Right lung (tissue), 10 donors: ENCODE measurements at places on chromosomes 11 and 22.

DNA sequence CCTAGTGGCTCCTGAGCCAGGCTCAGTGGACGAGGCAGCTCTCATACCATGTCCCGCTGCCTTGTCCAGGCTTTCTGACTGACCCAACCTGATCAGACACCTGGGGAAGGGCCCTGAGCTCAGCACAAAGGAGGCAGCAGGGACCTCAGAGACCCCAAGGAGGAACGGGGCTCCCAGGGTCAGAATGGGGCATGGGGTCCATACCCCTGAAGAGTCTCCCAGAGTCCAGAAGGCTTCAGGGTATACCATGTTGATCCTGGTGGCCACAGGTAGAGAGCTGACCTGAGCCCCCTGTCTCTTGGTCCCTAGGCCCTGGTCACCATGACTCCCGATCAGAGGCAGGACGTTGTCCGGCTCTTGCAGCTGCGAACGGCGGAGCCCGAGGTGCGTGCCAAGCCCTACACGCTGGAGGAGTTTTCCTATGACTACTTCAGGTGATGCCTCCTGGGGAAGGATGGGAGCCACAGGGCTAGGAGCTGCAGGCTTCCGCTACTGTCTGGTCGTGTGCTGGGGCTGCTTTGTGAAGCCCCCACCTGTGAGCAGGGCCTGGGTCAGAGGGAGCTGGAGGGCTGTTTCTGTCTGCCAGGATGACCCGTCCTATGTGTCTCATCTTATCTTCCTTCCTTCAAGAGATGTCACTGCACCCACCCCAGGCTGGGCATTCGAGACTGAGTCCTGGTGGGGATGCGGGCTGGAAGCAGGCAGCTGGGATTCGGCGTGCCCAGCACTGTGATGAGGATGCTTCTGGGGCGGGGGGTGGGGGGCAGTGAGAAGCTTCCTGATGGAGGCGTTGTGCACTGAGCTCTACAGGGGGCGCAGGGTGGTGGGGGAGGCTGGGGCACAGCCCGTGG lies 74.2 kb downstream of the MYO7A start:
- DNase-seq = no peak

GRCh38 chr11:11372461-11372860 lies 19.4 kb upstream of the CSNK2A3 start:
- DNase-seq = no peak

DNA sequence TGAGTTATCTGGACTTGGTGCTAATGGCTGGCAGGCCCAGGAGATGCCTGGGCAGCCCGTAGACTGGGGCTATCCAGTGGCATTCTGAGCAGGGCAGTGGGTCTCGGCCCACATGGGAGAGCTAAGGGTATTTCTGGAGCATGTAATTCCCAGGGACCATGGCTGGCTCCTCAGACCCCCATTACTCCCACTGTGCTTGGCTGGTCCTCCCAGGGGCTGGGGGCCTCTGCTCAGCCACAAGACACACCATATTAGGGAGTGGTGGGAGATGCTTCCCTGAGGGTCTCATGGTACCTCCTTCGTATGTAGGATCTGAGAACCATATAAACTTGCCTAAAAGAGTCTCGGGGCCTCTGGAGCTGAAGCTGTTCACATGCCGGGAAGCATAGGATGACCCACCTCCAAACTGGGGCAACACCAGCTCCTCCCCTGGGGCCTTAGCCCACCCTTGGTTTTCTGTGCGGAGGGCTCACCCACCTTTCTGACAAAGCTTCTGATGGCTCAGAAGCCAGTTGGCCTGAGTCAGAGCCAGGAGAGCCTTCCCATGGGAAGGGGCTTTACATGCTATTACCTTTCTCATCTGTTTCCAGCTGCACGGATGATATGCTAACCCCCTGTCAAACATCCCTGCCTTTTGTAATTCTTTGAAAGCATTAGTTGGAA lies 9.5 kb upstream of the FTH1 start:
- DNase-seq = no peak

GRCh38 chr11:83102834-83103233 lies 31.1 kb upstream of the RAB30 start:
- DNase-seq = no peak

DNA sequence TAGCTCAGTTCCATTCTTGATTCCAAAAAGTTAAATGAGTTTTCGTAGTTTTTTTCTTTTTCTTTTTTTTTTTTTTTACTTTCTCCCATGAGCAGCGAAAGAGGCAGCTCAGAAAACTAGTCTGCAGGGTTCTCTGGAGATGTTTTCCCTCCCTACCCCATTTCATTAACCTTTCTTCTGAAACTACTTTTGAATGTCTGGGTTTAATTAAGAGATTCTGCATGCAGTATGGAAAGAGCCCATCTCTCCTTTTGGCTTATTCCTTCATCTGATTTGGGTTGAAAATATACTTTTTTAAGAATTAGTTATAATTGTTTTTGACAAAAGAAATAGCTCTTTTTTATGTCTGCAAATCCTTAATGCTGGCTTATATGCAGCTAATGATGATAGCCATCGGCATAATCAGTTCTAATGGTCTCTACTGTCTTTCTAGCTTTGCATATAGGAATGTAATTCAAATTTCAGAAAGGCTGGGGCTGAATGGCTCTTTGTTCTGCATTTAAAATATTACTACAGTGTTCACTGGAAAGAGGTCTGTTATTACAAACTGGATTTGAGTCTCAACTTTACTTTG lies 265.3 kb downstream of the FAT3 start:
- no peak for DNase-seq
